ENCODE measurements at places on chromosomes 16 and 17. TPM values are rescaled to one million over a fixed set of nuclear protein-coding genes. Genes with fewer than 3 reads are reported as not detected.
A peak's percentile ranks its signal among the peaks of the same experiment; 100 is the strongest.

- DNase-seq: no peak
Measured at GRCh38 chr16:75319513-75320411, 68.3 kb upstream of the BCAR1 start.

- DNase-seq: no peak
Measured at GRCh38 chr16:55433030-55433429, 46.0 kb upstream of the MMP2 start.

DNA sequence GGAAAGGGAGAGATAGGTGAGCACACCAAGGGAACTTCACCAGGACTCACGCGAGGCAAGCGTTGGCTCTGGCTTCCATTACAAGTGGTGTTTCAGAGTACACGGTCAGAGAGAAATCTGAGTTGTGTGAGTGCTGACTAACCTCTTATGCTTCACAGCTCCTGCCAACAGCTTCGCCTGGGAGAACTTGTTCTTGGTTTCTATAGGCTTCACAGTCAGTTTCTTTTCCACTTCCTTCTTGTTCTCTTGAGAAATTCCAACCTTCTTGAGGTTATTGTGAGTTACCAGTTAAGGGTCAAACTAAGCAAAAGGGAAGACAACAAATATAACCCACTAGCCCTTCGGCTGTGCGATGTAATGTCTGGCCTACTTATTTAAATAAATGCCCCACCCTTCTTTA lies 18.9 kb downstream of the PSME3IP1 start:
- DNase-seq: no peak

DNA sequence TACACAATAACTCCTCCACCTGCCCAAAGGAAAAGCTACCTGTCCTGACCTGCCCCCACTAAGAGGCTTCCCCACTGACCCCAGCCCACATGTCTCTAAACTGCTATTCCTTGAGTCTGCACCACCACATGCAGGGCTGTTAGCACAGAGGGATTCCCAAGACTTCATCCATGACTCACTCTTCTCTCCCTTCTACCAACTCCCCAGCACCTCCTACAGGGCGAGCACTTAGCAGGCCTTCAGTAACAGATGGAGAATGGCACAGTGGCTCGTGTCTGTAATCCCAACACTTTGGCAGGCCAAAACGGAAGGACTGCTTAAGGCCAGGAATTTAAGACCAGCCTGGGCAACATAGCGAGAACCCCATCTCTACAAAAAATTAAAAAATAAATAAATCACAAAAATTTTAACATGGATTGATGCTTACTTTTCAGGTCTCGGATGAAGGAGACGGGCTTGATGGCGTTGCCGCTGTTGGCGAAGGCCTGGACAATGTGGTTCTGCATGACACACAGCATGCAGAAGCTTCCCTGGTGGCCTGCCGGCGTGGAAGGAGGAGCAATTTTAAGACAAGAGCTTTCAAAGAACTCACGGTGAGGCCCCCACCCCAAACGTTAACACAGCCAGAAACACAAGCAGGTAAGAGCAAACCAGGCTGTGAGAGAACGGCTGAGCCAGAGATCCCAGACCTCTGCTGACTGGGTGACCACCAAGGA lies 12.0 kb downstream of the USP36 start:
- no peak for DNase-seq

DNA sequence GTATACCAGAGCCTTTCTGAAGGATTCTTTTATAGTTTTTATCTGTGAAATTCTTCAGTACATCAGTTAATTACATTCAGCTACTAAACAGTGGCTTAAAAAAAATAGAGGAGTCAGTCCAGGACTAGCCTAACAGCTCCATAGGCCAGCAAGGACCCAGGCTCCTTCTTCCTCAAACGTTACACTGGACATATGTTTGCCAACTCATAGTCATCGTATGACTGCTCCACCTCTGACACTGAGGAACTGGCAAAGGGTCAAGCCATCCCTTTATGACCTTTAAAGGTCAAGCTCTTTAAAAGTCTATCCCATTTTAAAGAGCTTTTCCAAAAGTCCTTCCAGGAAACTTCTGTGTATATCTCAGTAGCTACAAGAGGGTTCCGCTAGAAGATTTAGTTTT lies 36.6 kb downstream of the PHLPP2 start:
- no peak for DNase-seq

GRCh38 chr16:19131825-19132218 lies 18.1 kb downstream of the ITPRIPL2 start:
- DNase-seq: no peak

GRCh38 chr16:17356243-17356933 lies 114.4 kb downstream of the XYLT1 start:
- DNase-seq: no peak

- no peak for DNase-seq
Measured at GRCh38 chr16:81554979-81555378, 110.4 kb downstream of the CMIP start.

DNA sequence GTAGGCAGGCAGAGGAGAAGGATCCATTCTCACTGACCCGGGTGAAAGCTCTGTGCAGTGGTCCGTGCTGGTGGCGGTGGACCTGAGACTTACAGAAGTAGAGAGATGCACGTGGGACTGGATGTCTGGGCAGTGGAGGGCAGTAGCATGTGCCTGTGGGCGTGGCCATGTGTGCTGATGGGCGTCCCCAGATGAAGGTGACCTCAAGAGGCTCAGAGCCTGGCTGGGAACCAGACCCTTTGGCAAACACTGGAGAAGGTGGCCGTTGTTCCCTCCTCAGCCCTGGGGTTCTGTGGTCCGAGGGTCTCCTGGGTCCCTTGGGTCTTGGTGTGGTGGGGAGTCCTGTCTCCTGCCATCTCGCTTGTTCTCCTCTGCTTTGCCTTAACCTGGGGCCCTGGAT lies 15.6 kb downstream of the WSCD1 start:
- DNase-seq: no peak

The GALR2 gene
- total RNA-seq: not detected

GRCh38 chr16:78443542-78444364 lies 344.3 kb downstream of the WWOX start:
- DNase-seq: peak; percentile 29

GRCh38 chr16:29745853-29746345 lies at the start of gene C16orf54:
TSS of gene C16orf54 (minus strand) at chr16:29745990. CDS start at chr16:29744951, 1,039 bp downstream.
- peak; percentile 58 for DNase-seq

- DNase-seq: no peak
Measured at GRCh38 chr16:29877266-29877961, 14.4 kb upstream of the CDIPT start.

DNA sequence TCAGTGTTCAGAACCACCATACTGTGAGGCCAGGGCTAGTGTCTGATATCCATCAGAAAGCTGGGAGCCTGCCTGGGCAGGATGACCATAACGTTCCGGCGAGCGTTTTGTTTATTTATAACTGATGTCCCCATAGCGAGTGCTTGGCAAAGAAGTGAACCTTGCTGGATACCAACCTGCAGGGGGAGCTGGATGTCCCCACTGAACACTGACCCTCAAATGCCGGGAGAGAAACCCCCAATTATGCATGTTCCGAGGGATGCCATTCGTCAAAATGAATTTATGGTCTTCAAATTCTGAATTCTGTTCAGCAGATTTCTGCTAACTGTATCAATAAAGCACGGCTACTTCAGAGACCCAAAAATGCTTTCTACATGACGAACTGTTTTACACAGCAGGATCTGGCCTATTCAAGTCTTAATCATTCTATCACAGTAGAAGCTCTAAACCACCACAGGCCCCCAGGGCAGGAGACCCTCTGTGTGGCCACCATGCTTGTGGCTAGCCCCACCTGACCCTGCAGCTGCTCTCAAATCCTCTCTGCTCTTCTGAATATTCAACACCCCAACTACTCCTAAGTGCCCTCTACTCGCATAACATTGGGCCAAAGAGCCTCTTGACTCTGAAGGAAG lies 15.2 kb downstream of the MED24 start:
- peak; percentile 79 for DNase-seq

The PRCD gene
- 7.7 TPM for total RNA-seq

The CACNG1 gene
- not detected for total RNA-seq

- DNase-seq: peak; percentile 70
Measured at GRCh38 chr17:81868674-81869220, 2.4 kb downstream of the ARHGDIA start.

DNA sequence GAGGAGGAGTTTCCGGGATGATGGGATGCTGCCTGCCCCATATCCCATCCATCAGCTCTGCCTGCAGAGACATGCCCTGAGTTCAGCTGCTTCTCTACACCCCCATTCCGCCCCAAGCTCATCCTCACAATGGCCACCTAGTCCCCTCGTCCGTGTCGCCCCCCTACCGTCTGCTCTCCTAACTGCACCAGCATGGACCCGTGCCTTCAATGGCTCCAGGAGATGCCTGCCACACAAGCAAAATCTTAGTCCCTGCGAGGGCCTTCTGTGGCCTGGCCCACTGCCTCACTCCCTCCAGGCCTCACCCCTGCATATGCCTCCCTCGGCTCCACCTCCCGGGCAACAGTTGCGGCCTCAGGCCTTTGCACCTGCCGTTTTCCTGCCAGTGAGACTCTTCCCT lies 1.8 kb upstream of the TELO2 start:
- no peak for DNase-seq

GRCh38 chr17:49515196-49515770 lies 20.2 kb downstream of the NGFR start:
- DNase-seq: peak; percentile 93

DNA sequence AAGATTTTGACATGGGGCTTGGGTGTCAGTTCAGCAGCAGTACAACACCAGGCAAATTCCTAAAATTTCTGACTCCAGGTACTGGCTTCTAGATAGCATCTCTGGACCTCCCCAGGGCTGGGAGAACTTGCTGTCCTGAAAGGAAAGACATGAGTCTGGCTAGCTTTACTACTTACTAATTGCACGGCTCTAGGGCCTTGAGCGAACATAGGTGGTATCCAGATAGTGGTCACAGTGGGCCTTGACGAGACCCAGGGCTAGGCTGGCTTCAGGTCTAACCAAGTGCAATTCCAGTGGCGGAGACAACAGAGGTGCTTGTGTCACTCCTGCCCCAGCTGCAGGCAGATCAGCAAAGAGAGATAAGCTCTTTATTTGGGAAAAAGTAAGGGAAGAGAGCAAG lies 16.4 kb upstream of the SLC13A5 start:
- no peak for DNase-seq

DNA sequence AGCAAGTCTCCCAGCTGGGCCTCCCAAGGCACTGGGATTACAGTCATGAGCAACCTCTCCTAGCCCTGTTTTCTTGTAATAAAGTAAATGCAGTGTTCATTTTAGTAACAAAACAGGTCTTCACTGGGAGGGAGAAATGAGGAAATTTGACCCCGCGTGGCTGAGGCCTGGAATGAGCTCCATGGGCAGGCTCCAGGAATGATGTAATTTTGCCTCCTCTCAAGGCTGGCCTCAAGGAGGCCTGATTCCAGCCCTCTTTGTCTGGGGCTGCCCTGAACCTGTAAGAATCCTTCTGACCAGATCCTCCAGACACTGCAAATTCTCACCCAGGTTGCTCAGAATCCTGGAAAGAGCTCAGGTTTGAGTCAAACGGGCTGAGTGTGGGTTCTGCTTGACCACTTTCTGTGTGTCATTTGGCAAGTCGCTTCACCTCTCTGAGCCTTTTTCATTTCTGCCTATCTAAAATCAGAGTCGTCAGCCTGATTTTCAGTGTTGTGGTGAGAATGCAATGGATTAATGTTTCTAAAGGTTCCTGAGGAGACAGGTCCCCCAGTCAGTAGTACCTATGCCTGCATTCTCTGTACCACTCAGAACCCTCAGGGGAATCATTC lies 57.1 kb downstream of the RAB11FIP4 start:
- no peak for DNase-seq

The ZNF213 gene
- 6.7 TPM for total RNA-seq

- peak; percentile 59 for DNase-seq
Measured at GRCh38 chr16:11497851-11498289, 88.8 kb downstream of the LITAF start.

DNA sequence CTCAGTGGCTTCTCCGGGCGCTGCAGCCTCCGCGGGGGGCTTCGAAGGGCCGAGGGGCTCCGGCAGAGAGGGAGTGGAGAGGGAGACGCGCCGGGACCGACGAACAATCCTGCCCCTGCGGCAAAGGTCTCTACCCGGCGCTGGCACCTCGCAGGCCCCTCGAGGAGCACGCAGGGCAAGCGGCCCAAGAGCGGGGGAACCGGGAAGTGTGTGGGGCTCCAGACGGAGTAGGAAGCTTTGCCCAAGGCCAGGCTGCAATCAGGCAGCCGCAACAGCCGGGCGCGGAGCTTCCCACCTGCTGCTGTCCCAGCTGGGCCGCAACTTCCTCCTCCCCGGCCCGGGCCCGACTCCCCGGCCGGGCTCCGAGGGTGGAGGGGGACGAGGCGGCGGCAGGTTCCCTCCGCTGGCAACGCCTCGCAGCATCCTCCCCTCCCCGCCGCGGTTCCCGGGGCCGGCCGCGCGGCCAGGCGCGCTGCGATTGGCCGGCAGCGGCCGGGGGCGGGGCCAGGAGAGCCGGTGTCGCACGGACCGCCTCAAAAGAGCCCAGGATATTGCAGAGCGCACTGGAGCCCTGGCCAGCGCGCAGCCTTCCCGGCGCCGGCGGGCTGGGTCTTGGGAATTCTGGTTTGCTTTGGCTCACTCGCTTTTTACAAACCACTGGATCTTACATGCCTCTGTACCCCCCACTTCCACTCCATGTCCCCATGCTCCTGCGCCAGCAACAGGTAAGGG lies at the start of gene KCNJ2:
Gene KCNJ2 (plus strand): TSS at position 556 of the 732 bp plus-strand sequence. CDS start 5,508 bp downstream, outside the sequence.
- DNase-seq: peak; percentile 90

DNA sequence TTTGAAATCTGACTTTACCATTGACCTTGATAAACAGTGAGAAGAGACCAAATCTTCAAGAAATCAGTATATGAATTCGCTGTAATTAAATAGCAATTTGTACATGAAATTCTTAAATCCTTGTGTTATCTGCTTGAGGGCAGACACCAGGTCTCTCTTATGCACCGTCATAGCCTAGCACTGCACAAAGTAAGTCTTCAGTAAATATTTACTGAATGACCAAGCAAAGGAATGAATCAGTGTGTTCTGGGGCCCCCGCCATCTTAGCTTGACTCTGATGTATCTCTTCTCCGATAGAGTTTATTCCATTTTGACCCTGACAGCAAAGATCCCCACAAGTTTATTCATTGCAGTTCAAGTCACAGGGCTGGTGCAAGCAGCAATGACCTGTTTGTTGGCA lies 328.0 kb downstream of the TMEM114 start:
- no peak for DNase-seq

DNA sequence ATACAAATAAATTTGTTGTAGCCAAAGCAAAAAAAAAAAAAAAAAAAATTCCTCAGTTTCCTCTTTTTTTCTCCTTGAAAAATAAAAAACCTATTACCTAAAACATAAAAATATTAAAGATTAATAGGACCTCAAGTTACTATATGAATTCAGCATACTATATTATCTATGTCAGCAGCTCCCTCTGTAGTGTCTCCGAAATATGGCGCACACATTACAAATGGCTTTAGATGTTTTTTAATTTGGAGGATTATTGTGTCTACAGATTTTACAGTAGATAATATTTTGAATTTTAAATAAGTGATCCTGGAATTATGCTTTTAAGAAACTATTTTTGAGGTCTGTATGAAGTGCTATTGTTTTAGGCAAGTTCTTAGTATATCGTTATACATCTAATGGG lies 94.4 kb downstream of the NLK start:
- no peak for DNase-seq

The CALB2 gene
- 25.9 TPM for total RNA-seq

GRCh38 chr17:77863814-77864161 lies 94.7 kb upstream of the TNRC6C start:
- peak; percentile 57 for DNase-seq

The C17orf100 gene
- 0.59 TPM for total RNA-seq
